Fibroblast of villous mesenchyme (primary cell): ENCODE measurements at places on chromosomes 1 and 21.

GRCh38 chr1:21586846-21587601 lies 77.8 kb downstream of the ALPL start:
- DNase-seq = peak; percentile 84

DNA sequence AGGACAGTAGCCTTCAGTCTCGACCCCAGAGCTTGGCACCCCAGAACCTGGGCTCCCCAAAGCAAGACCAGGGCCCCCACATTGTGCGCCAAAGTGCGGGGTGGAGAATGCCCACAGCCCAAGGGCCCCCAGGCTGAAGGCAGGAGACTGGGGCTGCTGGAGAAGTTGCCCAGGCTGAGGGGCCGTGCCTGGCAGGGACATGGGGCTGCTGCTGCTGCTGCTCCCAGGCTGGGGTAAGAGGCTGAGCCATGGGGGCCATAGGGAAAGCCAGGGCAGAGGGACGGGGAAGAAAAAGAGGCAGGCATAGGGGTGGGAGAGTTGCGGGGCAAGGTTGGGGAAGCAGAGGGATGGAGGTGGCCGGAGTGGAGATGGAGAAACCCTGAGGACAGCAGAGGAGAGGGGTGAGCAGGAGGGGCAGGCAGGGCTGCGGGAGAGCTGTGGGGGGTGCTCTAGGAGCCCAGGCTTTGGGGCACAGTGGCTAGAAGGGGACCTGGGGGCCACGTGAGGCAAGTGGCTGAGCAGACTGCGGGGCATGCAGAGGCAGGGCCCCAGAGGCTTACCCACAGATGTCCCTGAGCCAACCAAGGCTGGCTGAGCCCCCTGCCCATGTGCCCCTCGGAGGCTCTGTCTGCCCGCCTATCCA lies 18.9 kb downstream of the SLC27A3 start:
- DNase-seq = no peak

- peak; percentile 14 for DNase-seq
Measured at GRCh38 chr1:43481491-43481890, 27.8 kb upstream of the HYI start.

- DNase-seq = no peak
Measured at GRCh38 chr1:247107694-247108093, 3.5 kb upstream of the ZNF669 start.

DNA sequence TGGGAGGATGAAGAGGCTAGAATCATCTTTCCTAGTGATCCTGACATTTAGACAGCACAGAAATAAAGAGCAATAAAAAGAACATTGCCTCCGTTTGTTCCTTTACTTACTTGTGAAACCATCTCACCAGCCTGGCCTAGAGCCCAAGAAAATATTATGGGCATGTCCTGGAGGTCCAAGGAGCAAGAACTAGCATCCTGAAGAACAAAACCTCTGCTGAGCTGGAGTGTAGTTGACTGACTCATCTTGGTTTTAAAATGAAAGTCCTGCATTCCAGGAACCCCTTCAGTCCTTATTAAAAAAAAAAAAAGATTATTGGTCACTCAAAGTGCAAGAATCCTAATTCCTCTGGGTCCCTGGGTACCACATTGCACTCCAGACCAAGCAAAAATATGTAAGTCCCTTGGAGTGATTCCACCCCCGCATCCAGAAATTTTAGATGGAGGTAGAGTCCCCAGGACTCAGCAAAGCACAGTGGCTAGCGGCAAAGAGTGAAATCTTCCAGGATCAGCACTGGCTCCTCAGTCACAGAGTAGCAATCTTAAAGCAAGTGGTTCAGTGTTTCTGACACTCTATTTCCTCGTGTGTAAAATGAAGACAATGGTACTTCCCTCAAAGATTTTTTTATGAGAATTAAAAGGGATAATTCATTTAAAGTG lies 7.0 kb downstream of the SMCP start:
- no peak for DNase-seq

GRCh38 chr1:187788718-187789117 lies 960.0 kb downstream of the PLA2G4A start:
- DNase-seq = no peak
